ENCODE measurements at places on chromosomes 3 and 15. TPM values are rescaled to one million over a fixed set of nuclear protein-coding genes. Genes with fewer than 3 reads are reported as not detected.

DNA sequence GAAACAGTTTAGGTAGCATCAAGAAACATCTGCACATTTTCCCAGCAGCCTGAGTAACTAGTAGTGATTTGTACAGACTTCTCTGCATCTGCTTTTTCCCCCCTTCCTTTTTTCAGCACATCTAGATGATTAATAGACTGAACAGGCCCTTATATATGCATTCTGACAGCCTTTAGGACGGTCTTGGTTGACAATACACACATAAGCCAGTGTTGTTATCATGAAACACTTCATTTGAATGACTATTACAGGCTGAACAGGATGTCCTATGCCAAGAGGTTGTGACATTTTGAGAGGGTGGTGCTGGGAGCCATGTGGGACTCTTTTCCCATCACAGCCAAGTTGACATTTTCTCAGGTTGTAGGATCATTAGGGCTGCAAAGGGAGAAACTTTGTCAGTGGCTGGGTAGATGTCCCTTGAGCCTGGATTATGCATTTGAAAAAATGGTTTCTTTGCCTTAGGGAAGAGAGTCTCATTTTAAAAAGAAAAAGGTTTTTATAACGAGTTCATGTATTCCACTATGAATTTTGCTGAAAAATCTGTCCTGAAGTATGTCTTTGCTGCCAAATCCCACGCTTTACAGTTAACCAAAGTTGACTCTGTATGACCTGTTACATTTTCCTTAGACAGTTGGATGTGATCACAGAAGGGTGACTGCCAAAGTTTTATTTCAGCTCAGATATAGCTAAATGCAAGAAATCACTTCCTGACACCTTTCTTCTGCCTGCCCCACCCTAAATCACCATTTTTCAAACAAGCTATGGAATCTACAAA, 73.7 kb downstream of the FILIP1L start:
- peak; percentile 80 for DNase-seq

GRCh38 chr3:67901681-67902080, 247.3 kb upstream of the SUCLG2 start:
- DNase-seq: no peak

- DNase-seq: no peak
Measured at GRCh38 chr15:75227663-75228280, 26.1 kb downstream of the C15orf39 start.

DNA sequence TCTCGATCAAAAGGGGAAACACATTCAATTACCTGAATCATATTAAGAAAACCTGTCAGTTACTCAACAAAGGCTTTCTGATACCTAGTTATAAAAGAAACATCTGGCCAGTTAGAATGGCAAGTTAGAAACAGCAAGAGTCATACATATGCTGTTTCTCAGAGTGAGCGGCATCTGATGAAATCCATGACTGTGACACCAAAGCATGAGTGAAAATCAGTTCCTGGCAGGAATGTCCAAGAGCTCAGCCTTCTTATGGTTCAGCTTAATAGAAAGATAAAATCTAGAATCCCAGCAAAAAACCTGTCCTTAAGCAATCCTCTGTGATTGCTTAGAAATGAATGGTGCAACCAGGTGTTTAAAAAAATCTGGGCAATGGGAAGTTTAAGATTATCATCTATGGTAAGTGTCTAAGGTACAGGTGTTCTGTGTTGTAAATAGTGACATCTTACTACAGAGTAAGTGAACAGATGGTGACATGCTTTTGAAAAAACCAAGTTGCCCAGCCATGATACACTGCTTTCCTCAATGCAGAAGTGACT, 18.8 kb downstream of the B4GALT4 start:
- no peak for DNase-seq

- DNase-seq: peak; percentile 80
Measured at GRCh38 chr3:39166932-39167532, 13.6 kb upstream of the CSRNP1 start.

- no peak for DNase-seq
Measured at GRCh38 chr3:56022619-56023018, 445.6 kb downstream of the ERC2 start.

DNA sequence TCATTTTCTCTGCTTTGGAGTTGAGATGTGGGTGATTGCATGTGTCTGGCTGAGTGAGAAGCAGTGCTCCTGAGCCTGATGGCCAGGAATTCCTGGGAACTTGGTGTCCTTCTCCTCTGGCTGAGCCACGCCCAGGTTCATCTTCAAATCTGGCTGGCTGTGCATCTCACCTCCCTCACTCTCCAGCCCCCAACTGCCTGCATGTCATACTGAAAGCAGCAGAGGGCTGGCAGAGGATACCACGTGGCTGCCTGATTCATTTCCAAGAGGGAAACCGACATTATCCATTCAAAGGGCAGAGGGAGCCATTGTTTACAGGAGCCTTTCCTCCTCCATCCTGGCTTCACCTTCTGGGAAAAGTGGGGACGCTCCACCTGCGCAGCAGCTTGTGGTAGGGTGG, 57.4 kb downstream of the ABHD5 start:
- DNase-seq: peak; percentile 80

GRCh38 chr3:47473391-47473790, 2.4 kb downstream of the SCAP start:
- no peak for DNase-seq

DNA sequence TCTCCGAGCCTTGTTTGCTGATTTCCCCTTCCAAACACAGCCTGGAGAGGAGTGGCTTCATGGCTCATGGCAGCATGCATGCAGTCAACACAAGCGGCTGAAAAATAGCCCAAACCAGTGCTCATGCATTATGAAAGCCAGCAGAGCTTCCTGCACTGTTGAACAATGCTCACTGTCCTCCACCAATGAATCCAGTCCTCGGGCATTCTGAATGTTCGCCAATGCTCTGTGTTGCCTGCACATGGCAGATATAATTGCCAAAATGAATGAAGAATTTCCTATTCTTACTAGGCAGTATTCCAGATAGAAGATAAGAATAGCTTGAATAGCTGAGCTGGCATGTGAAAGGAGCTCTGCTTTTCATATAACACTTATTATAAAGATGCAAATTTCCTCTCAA, 252.7 kb downstream of the ROBO1 start:
- peak; percentile 88 for DNase-seq

- no peak for DNase-seq
Measured at GRCh38 chr3:128994581-128995546, 988 bp upstream of the CFAP92 start.

GRCh38 chr3:8518138-8518537, 16.5 kb downstream of the LMCD1 start:
- no peak for DNase-seq

GRCh38 chr15:41333026-41333562, 413 bp downstream of the NUSAP1 start:
- DNase-seq: no peak

DNA sequence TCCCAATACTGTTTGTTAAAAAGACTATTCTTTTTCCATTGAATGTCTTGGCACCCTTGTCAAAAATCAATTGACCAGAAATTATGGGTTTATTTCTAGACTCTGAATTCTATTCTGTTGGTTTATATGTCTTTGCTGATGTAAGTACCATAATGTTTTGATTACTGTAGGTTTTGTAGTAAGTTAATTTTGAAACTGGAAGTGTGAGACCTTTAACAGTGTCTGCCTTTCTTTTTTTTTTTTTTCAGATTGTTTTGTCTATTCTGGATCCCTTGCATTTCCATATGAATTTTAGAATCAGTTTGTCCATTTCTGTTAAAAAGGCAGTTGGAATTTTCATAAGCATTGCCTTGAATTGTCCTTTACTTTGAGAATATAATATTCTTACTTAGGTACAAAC, 13.6 kb downstream of the ATP2C1 start:
- DNase-seq: no peak

DNA sequence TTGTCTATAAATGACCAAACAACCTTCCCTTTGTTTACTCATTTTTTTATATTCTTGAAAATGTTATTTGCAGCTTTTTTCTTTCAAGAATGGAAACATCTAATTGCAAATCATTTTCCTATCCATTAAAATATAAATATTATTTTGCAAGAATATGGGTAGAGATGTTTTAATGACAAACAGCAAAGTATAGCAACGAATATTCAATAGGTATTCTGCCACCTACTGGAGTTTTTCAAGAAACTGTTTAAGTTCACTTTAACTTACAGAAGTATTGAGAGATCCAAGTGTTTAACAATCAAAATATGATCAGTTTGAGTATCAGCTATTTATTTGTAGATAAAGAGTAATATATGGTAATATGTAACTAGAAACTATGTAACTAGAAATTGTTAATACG, 6.9 kb upstream of the EOGT start:
- DNase-seq: no peak

DNA sequence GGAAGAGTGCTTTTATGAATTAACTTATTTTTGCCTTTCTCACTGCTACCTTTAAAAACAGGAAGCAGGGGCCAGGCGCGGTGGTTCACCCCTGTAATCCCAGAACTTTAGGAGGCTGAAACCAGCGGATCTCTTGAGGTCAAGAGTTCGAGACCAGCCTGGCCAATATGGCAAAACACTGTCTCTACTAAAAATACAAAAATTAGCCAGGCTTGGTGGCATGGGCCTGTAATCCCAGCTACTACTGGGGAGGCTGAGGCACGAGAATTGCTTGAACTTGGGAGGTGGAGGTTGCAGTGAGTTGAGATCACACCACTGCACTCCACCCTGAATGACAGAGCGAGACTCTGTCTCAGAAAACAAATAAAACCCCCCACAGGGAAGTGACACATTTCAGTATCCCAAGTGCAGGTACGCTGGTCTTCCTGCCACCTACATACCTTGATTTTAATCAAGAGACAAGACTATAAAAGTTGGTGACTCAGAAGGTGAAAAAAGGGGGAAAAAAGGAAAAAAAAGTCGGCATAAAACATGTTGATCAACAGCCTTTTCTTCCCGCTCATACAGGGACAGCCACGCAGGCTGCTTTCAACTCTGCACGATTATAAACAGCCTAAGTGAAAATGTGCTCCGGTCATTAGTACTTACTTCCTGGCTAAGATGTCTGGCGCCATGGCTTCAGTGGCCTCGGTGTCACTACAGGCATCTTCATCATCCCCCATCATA, 18.8 kb downstream of the PPP1R2 start:
- DNase-seq: no peak

DNA sequence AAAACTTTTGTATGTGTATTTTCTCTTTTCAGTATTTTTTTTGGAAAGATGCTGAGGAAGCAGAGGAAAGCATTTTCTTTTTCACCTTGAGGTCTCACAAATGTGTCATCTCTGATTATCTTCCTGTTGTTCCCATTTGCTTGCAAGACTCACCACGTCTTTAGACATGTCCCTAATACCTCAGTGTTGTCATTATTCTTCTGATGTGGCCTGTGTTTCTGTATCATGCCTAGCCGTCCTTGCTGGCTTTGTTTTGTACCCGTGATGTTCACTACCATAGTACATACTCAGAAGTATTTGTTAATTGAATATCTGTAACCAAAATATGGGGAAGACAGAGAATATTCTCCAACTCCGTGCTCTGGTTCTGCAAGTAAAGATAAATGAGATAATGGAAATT, 5.0 kb upstream of the P2RY14 start:
- no peak for DNase-seq

GRCh38 chr3:122188737-122189136, 5.3 kb downstream of the CASR start:
- DNase-seq: no peak

GRCh38 chr3:188827576-188827975, 344.2 kb upstream of the TPRG1 start:
- DNase-seq: no peak

DNA sequence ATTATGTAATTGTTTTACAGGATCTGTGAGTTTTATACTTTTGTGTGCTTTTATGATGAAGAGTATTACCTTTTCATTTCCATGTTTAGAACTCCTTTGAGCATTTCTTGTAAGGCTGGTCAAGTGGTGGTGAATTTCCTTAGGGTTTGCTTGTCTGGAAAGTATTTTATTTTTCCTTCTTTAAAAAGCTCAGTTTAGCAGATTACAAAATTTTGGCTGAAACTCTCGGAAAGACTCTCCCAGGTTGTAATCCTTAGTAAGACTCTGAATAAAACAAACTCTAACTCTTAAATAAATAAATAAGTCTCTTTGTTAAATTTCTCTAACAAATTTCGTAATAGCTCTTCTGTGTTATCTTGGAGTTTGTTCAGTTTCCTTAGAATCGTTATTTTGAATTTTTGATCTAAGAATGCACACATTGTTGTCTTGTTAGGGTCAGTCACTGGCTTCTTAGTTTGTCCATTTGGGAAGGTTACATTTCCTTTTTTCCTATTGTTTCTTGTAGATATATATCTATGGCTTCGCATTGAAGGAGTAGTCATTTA, 14.7 kb upstream of the ACOX2 start:
- DNase-seq: no peak

DNA sequence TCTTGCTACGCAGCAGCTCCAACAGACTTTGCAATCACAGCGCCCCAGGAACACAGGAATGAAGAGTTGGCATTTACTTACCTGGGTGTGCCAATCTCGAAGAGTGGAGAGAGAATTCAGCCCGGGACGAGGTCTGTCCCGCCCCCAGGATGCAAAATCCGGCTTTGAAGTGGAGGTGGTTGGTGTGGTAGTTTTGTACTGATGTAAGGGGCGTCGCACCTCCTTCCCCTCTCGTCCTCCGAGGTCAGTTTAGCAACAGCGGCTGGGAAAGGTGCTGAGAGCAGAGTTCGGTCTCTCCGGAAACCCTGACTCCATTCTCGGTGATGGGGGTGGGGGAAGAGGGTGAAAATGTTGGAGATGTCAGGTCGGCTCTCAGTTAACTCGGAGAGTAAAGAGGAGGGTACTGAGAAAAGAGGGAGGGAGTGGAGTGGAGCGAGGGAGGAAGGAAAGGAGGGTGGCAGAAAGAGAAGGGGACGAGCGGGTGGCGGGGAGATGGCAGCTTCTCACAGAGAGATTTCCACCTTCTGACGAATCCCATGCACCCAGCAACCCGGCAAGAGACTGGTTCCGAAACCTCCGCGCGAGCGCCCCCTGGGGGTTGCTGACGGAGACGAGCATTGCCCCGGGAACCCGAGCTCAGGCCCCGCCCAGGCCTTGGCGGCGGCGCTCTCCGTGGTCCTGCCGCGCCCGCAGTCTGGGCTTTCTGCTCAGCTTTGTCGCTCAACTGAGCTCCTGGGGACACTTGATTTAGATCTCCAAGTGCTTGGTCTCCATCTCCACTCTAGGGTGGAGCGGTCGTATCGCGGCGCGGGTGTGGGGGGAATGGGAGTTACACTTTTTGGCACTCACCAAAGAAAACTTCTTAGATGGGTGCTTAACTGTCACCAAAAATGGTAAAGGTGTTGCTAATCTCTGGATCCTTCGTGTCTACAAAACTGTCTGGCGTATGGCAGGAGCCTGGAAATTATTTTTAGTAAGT, at the start of gene CPNE4:
Gene CPNE4, minus strand, starts transcription at position 529 of the 979 bp plus-strand sequence.
- DNase-seq: peak; percentile 60

Gene BOC
- 0.10 TPM for polyA plus RNA-seq

Gene PML
- 30.4 TPM for polyA plus RNA-seq

Gene IL5RA
- polyA plus RNA-seq: not detected

Gene GOLGA6B
- not detected for polyA plus RNA-seq

Gene PLCL2
- polyA plus RNA-seq: 2.3 TPM

Gene MESP2
- polyA plus RNA-seq: 0.21 TPM

Gene NR2F2
- 120 TPM for polyA plus RNA-seq

Gene GNAT1
- not detected for polyA plus RNA-seq

Gene PLXND1
- 332 TPM for polyA plus RNA-seq

Gene TM4SF1
- 1,407 TPM for polyA plus RNA-seq

Gene BFSP2
- polyA plus RNA-seq: not detected

Gene GXYLT2
- polyA plus RNA-seq: 0.07 TPM

Gene HRG
- polyA plus RNA-seq: not detected

Gene LRRC2
- 0.08 TPM for polyA plus RNA-seq
